GM23248 (cell line): ENCODE measurements at places on chromosomes 5 and 9.

DNA sequence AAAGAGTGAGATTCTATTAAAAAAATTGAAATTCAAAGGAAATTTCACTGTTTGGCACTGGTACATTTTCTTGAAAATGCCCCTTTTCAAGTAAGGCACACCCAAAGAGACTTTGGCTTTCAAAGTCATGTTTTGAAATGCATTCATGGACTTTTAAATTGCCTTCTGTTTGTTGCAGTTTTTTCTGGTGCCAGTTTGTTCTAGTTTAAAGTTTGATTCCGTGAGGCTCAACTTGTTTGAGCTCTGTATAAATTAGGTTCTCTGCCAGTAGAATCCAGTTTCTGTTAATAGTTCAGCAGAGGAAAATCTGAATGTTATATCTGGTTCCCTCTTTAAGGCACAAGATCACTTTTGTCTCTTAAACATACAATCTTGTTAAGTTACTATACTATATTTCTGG, 16.4 kb downstream of the ATP6V0E1 start:
- DNase-seq = peak; percentile 13

GRCh38 chr5:78727786-78728761, 79.5 kb upstream of the LHFPL2 start:
- DNase-seq = no peak

GRCh38 chr9:92242260-92243136, 51.0 kb downstream of the IARS1 start:
- DNase-seq = peak; percentile 88

GRCh38 chr9:4929917-4930316, 55.2 kb upstream of the JAK2 start:
- peak; percentile 32 for DNase-seq

- no peak for DNase-seq
Observed at GRCh38 chr5:172940268-172941066, 18.8 kb upstream of the RPL26L1 start.

DNA sequence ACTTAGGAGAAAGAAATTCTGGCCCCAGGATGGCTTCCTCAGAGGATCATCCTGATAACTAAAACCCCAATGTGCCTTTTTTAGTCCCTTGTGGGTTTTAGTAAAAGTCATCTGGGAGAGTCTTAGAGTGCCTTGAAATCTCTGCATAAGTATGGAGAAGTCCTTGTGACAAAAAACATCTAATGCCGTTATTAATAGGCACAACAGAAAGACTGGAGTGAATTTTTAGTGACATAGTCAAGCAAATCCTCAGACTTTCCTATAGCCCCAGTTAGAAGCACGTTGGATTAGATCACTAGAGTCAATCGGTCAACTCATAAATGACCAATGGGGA, 108.2 kb upstream of the MPDZ start:
- peak; percentile 74 for DNase-seq

GRCh38 chr5:19488786-19489185, 499.2 kb downstream of the CDH18 start:
- no peak for DNase-seq

GRCh38 chr5:346229-346935, 24.9 kb downstream of the AHRR start:
- no peak for DNase-seq

- DNase-seq = no peak
Observed at GRCh38 chr5:41738710-41739354, 131.4 kb downstream of the OXCT1 start.

DNA sequence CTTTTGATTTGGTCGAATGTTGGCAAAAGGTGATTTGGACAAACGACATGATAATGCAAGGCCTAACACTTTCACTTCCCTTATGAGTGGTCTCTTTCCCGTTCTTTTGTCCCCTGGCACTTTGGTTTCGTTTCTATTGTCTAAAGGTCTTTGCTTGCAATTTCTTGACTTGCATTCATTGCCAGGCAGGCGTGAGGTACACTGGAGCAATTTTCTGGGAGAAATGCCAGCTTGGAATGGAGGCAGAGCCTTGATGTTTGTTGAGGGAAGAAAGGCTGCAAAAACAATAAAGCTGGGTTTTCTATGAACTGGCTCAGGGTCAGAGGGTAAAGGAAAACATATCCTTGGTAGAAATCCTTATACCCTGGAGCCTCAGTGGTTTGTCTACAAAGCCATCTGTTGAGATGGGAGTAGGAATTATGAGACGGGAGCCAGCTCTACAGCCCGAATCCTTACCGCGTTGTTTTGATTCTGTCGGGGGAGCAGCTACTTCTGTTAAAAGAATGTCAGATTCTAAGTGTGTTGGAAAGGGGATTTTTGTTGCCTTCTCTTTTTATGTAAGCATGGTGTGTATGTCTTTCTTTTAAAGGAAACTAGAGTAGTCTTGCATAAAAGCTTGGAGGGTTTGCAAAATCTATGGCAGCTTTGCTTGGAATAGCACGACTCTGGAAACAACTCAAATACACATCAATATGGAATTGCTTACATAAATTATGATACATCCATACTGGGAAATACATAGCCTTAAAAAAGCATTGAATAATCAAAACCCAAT, 158.9 kb downstream of the RMI1 start:
- DNase-seq = peak; percentile 37

DNA sequence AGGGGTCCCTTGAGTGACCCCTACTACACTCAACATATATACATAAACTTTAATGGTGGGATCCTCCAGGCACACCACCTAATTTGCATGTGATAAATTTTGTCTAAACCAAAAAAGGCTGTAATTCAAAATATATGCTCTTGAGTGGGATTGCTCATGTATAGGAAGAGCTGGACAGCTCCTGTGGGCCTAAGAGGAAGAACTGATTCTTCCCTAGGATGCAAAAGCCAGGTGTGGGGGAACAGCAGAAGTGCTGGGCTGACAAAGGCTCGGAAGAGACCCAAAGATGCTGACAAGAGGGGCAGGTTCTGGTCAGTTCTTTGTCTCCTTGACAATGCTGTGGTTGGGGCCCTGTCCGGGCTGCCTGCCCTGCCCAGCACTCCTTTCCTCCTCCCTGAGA, 43.9 kb downstream of the PCDH1 start:
- DNase-seq = peak; percentile 33

GRCh38 chr5:102856389-102856777, 101.3 kb downstream of the PAM start:
- peak; percentile 91 for DNase-seq

DNA sequence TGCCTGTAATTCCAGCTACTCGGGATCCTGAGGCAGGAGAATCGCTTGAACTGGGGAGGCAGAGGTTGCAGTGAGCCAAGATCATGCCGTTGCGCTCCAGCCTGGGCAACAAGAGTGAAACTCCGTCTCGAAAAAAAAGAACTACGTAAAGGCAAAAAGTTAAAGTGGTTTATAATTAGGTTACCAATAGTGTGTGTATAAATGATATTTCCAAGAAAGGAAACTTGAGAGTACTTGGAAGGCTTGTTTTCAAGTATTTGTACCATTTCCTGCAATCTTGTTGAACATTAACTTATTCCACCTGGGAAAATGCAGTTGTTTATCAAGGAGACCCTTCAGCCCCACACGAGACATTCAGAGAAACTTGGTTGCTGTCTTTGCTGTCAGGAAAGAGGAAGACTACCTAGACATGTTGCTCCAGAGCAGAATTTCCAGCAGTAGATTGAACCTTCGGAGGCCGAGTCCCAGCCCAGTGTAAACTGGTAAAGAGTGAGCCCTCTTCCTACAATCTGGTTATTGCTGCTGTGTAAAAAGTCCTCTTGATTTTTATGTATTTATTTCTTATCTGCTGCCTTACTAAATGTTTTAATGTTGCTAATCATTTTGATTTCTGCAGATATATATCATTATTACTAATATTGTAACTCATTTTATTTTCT, 30.1 kb downstream of the STXBP1 start:
- DNase-seq = no peak

DNA sequence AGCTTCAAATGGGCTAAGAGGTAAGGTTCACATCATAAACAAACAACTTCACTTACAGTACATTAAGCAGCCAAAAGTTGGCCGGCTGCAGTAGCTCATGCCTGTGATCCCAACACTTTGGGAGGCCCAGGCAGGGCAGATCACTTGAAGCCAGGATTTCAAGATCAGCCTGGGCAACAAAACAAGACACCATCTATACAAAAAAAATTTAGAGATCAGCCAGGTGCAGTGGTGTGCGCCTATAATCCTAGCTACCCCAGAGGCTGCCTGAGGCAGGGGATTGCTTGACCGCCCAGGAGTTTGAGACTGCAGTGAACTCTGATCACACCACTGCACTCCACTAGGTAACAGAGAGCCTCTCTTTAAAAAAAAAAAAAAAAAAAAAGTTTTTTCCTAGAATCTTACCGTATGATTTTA, 16.9 kb downstream of the UBTD2 start:
- no peak for DNase-seq

DNA sequence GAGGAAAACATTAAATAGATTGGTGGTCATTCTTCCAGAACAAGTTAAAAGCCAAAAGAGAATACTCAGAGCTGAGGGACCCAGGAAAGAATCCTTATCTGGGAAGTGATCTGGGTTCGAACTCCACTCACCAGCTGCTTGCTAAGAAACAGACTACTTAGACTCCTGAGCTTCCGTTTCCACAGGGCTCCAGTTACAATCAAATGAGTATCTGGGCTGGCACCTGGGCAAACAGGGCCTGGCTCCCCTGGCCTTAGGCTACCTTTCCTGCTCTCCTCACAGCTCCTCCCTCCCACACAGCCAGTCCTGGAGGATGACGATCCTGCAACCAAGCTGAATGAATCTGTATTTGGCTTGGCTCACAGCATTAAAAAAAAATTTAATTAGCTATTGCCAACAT, 2.5 kb downstream of the MAPK9 start:
- DNase-seq = peak; percentile 22

GRCh38 chr9:137524981-137525317, 25.3 kb downstream of the PNPLA7 start:
- no peak for DNase-seq

GRCh38 chr9:116594547-116594946, 92.6 kb upstream of the TRIM32 start:
- peak; percentile 95 for DNase-seq
